ENCODE measurements at places on chromosomes 11 and 22.

GRCh38 chr22:17647991-17648390, 9.4 kb downstream of the BCL2L13 start:
- no peak for DNase-seq

DNA sequence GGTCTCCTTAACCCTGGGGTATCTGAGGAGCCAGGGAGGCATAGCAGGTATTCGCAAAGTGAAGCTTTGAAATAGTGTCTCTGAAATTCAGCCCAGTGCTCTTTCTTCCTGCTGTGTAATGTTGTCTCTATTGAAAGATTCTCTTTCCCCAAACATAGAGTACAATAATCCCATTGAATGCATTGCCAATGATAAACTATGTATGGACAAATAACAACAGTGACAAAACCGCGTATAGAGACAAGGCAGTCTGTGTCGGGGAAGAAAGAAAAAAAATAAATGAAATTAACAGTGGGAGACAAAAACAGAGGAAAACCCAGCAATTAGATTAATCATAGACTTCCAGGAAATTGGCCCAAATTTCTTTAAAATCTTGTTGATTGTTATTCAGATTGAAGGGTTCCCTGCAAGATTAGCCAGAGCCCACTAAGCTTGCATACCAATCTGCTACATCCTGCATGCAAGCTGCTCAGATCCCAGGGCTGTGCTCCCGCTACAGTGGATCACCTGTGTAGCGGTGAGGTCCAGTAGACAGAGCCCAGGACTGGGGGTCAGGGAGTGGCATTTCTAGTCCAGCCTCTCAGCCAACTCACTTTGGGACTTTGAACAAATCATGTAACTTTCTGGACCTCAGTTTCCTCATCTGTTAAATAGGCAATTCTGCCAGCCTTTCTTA, 492.8 kb downstream of the INSC start:
- DNase-seq = no peak

GRCh38 chr11:131253142-131253655, 117.2 kb upstream of the NTM start:
- DNase-seq = no peak

DNA sequence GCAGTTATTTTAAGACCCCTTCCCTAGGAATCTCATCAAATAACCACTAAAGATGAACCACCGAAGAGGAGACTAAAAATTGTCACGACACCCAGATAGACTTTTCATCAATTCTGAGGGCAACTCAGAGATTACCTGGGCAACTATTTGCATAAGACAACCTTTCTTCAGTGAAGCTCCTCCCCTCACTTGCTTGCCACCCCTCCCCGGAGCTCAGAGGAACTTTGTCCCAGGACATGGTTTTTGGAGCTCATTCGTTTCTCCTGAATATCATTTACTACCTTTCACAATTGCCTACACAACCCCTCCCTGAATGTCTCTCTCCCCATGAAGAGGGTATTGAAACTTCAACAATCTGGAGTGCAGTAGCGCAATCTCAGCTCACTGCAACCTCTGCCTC, 3.9 kb downstream of the AGBL2 start:
- DNase-seq = no peak

- no peak for DNase-seq
Observed at GRCh38 chr22:23693979-23694680, 3.3 kb downstream of the RGL4 start.

DNA sequence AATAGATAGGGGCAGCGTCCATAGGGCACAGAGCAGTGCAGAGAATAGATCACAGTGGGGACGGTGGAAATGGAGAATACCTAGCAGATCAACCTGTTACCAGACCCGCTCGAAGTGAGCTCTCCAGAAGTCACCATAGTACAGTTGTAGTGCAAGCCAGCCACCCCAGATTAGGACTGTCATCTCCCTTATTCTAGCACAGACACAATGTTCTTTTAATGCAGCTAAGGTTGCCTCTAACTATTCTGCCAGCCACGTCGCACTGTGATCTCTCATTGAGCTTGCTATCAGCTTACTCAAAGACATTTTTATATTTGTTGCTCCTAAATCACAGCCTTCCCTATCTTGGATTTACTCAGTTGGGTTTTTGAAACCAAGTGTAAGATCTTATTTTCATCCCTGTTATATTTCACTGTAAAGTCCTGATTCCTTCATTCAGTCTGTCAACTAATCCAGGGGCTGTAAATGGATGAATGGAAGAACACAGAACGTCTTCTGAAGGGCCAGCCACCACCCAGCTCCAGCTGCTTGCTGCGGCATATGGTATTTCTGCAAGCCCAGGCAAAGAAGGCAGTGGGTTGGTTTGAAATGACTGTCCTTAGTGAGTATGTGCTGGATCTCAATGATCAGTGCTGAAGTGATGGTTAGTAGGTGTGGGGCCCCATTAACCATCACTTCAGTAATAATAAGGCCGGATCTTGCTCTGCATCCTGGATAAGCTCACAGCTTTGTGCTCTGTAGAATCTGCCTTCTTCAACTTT, 3.4 kb downstream of the PARVA start:
- DNase-seq = no peak

- DNase-seq = no peak
Observed at GRCh38 chr11:14022821-14023220, 60.3 kb downstream of the SPON1 start.

Measured in stimulated activated CD4-positive, alpha-beta T cell treated with anti-CD3 and anti-CD28 coated beads, Interleukin-4, amount 100 ng/mL, for 24 hours (primary cell).